Activated CD4-positive, alpha-beta T cell treated with anti-CD3 and anti-CD28 coated beads, Interleukin-2, amount 50 U/mL, for 4 hours (primary cell): ENCODE measurements at places on chromosomes 2 and 18.

DNA sequence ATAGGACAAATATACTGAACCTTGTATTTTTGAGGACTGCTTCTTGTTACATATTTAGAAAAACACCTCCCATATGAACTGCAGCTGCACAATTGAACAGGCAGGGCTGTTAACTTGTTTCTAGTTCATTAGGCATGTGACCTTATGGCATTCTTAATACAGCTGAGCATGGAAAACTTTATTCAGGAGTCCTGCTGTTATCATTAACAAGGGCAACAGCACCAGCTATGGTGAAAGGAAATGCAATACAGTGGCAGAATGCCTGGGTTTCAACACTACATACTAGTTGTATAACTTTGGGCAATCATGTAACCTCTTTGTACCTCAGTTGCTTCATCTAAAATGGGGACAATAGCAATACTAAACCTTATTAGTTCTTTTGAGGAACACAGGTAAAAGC is 71.8 kb downstream of the GDF7 start:
- no peak for DNase-seq

- DNase-seq: no peak
Observed at GRCh38 chr2:190501702-190502407, 32.7 kb downstream of the NEMP2 start.

GRCh38 chr2:204027091-204027490 is 90.5 kb downstream of the ICOS start:
- DNase-seq: no peak

DNA sequence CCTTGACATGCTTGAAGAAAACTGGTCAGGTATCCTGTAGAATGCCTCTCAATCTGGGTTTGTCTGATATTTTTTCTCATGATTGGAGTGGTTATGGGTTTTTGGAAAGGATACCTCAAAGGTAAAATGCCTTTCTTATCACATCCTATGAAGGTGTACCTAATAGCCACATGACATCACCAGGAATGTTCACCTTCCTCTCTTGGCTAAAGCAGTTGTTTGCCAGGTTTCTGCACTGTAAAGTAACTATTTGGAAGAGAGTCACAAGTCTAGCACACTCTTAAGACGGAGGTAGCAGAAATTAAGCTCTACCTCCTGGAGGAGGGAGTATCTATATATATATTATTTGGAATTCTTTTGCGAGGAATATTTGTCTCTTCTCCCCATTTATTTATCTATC is 17.9 kb upstream of the MIB1 start:
- DNase-seq: no peak

GRCh38 chr18:47422524-47422923 is 171.1 kb upstream of the SKOR2 start:
- no peak for DNase-seq

DNA sequence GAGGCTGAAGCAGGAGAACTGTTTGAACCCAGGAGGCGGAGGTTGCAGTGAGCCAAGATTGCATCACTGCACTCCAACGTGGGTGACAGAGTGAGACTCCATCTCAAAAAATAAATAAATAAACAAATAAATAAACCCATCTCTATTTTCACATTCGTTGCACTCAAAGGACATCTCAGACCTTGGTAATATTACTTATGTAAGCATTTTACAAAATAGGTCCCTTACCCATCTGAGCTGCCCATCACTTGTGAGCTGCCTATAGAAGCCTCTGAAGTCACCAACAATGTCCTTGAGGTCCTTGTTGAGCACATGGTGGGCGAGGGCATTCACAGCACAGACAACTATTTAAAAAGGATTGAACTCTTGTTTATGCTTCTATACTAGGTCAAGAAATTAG is 15.4 kb downstream of the ENOSF1 start:
- DNase-seq: no peak

DNA sequence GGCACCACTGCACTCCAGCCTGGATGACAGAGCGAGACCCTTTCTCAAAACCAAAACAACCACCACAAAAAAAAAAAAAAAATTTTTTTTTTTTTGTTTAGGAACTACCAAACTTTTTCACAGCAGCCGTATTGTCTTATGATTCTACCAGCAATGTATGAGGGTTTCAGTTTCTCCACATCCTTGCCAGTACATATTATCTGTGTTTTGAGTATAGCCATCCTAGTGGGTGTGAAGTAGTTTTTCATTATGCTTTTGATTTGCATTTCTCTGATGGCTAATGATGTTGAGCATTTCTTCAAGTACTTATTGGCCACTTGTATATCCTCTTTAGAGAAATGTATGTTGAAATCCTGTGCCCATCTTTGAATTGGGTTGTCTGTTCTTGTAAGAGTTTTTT is 51.7 kb downstream of the COX7A2L start:
- no peak for DNase-seq

DNA sequence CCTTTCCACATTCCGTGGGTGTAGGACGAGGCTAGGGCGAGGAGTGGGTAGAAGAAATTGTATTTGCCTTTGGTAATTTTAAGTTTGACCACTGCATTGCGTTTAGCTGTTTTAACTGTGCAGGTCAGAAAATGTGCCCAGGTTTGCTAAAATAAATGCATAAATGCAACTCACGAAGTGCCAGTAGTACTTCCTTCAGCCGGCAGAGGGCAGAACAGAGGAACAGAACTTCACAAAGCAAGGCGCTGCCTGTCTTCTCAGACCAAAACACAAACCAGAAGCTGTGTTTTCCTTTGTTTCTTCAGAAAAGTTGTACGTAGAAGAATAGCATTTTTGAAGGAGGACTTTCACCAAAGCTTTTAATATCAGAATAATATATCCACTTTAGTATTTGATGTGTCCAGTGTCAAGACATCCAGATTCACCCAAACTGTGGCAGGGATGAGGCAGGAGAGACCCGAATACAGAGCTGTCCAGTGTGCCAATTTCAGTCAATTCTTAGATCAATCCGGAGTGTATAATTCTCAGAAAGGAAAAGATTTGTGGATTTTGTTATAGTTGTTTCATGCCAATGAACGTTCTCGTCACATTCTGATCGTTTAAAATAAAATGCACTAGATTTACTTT is 348.6 kb downstream of the DLGAP1 start:
- DNase-seq: peak; percentile 33

DNA sequence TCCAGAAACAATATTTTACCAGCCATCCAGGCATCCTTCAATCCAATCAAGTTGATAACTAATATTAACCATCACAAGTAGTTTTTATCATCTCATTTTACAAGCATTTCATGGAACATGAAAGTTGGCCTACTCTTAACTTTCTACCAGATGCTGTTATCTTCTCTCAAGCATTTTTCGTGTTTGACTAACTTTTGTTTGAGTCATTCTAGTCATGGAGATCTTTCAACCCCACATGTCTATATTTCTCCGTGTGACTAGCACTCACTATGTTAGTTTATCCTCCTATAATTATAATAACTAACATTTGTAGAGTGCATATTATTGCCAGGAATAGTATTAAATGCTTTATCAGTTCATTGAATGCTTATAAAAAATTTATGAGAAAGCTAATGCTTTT is 307.0 kb upstream of the CWC22 start:
- DNase-seq: no peak

- DNase-seq: no peak
Observed at GRCh38 chr2:153557714-153558113, 79.2 kb upstream of the RPRM start.

DNA sequence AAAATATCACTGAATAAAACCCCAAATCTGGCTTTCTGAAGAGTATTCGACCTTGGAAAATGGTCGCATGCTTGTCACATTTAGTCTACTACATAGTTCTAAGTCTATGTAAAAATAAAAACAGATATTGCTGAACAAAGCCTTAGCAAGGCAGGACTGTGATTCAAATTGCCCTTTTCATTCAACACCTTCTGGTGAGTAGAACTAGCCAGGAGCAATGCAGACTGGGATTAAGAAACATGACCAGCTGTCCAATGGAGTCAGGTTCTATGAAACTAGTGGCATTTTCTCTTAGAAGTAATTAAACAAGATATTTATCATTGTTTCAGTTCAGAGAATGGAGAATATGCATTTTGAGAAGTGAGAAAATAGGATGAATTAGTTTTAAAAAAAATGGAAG is 1260.5 kb upstream of the ACVR2A start:
- no peak for DNase-seq

DNA sequence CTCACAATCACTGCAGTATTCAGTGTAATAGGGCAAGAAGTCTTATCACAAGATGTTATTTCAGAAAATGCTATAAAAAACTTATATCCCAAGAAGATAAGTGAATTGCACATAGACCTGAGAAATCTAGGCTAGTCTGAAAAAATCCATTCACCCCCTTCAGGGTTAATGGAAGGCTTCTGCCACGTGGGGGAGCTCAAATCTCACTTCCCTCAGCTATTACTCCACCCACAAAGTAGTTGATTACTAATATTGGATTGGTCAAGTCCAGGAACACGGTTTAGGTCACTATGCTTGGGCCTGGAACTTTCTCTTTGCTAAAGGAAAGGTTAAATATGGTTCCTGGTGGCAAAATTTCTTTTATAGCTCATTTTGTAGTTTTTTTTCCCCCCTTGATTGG is 51.2 kb upstream of the ADAM23 start:
- no peak for DNase-seq

DNA sequence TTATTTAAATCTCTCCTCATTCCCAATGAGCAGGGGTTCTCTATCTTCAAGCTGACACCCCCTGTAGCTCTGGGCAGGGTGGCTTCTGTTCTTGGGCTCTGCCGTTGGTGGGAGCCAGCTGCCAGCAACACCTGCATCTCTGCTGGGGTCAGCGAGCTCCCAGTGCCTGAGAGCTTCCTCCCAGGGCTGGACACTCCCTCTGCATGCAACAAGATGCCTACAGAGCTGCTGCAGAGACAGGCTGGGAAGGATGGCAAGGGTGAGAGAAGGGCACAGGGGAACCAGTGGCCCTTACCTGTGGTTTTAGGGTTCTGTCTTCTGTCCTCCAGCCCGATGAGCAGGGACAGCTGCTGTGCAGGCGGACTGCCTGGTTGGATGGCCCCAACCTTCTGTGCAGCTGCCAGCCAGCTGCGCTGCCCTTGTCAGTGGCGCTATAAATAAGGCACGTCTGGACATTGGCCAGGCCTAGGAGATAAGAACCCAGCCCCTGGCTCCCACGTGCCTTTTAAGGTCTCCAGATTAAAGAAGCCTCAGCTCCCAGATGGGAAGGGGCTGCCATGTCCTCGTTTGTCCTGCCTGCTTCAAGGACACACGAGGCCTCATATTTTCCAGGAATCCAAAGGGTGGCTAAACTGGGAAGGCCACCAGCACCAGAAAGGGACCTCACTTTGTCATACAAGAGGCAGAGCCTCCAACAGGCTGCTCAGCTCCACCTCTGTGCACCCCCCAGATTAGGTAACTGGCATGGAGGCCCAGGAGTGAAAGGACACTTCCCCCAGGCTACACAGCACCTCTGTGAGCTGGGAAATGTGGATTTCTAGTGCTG is 39.5 kb upstream of the FHL2 start:
- no peak for DNase-seq

DNA sequence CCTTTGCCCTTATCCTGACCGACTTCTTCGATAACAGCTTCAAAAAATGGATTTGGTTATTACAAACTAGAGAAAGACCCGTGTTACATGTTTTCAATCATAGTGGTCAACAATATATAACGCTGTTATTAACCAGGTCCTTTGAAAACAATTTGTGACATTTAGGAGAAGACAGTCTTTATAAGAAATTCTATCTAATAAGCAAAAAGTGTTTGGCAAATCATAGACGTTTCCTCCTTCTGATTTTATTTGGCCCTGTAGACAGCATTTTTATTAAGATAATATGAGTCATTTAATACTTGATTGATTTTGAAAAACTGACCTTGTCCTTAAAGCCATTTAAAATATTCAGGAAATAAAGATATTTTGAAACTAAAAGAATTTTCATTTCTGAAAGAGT is 160.5 kb upstream of the DAPL1 start:
- no peak for DNase-seq
